ENCODE measurements at places on chromosomes 1 and 21.

GRCh38 chr1:233802611-233803010, 101.9 kb upstream of the SLC35F3 start:
- DNase-seq: no peak

GRCh38 chr1:78712467-78713051, 62.9 kb downstream of the IFI44 start:
- peak; percentile 10 for DNase-seq

GRCh38 chr1:205714906-205715246, 34.6 kb upstream of the SLC45A3 start:
- no peak for DNase-seq

DNA sequence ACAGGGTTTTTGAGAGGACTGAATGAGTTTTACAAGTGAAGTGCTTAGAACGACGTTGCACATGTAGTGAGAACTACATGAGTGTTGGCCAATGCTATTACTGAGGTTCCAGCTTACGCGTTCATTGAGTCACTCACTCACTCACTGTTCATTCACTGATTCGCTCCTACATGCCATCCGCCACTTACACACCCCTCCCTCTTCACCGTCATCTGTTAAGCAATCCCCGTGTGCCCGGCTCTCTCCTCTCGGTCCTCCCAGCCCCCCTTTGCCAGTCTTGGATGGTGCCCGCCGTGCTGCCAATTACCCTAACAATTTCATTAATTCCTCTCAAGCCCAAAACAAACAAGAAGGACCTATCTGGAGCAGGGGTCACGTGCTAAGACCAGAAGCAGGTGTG, 27.3 kb upstream of the EPHA2 start:
- DNase-seq: peak; percentile 95

GRCh38 chr1:153028766-153029165, 2.2 kb upstream of the SPRR1B start:
- DNase-seq: no peak

DNA sequence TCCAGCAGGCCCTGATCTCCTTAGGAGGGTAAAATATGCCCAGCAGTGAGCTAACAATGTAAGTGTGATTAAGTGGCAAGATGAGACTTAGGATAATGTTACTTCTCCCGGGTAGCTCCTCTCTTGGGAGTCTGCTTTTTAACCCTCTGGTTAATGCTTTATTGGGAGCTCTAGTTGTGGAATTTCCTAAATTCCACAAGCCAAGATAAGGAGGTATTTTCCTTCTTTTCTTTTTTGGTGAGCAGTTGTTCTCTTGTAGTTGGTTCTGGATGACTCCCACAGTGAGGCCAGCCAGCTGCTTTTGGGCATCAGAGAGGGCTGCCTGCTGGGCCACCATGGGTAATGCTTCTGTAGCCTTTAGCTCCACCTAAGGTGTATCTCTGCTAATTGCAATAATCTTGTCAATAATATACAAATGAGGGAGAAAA, 19.3 kb downstream of the C1orf52 start:
- peak; percentile 31 for DNase-seq

- no peak for DNase-seq
Measured at GRCh38 chr1:2151252-2151651, 43.3 kb downstream of the FAAP20 start.

- DNase-seq: peak; percentile 48
Measured at GRCh38 chr1:232486454-232487207, 143.3 kb downstream of the SIPA1L2 start.

- DNase-seq: no peak
Measured at GRCh38 chr1:81582467-81582986, 218.2 kb upstream of the ADGRL2 start.

- no peak for DNase-seq
Measured at GRCh38 chr1:165826565-165827267, 698 bp upstream of the UCK2 start.

DNA sequence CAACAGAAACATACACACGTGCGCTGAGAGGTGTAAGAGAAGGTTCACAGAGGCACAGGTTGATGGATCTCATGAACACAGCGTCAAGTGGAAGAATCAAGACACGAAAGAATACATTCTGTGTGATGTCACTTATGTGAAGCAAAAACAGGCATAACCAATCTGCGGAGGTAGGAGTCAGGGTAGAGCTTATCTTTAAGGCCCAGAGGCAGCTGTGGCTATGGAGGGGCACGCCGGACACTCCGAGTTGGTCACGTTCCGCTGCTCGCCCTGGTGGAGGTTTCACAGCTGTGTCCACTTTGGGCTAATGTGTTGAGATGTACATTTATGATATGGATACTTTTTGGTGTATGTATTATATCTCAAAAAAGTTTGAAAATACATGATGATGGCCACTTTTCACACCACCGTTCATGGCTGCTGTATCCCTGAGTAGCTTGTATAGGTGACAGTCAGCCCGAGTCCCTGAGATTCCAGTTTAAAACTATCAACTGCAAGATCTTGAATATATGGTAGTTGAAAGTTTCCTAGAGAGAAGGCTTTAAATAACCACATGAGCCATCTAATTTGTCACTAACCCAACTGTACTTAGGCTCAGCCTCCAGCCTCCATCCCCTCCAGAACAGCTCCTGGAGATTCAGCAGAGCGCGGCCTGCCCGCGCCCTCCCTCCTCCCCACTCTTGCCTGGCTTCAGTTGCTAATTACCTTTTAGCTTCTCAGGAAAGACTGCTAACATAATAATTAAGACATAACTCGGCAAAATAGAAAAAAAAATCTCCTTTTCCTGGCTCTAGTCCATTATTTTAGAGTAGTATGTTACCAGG, 6.7 kb upstream of the ADARB1 start:
- no peak for DNase-seq

GRCh38 chr1:3530086-3530925, 75.8 kb downstream of the ARHGEF16 start:
- DNase-seq: no peak

GRCh38 chr1:230923176-230923575, 54.9 kb upstream of the C1orf198 start:
- DNase-seq: no peak

GRCh38 chr21:45003331-45004058, 63.7 kb downstream of the SLX9 start:
- DNase-seq: peak; percentile 31

GRCh38 chr1:11037740-11038182, 9.3 kb downstream of the MASP2 start:
- DNase-seq: peak; percentile 83

DNA sequence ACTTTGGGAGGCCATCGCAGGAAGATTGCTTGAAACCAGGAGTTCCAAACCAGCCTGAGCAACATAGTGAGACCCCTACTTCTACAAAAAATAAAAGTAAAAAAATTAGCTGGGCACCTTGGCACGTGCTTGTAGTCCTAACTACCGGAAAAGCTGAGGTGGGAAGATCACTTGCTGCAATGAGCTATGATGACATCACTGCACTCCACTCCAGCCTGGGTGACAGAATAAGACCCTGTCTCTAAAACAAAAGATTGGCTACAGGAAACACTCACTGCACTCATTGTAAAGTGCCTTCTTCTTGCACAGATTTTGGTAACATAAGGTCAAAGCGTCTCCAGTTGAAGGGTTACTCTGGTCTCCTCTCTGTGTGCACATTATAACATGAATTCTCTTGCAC, 305.7 kb downstream of the TM2D1 start:
- DNase-seq: no peak

DNA sequence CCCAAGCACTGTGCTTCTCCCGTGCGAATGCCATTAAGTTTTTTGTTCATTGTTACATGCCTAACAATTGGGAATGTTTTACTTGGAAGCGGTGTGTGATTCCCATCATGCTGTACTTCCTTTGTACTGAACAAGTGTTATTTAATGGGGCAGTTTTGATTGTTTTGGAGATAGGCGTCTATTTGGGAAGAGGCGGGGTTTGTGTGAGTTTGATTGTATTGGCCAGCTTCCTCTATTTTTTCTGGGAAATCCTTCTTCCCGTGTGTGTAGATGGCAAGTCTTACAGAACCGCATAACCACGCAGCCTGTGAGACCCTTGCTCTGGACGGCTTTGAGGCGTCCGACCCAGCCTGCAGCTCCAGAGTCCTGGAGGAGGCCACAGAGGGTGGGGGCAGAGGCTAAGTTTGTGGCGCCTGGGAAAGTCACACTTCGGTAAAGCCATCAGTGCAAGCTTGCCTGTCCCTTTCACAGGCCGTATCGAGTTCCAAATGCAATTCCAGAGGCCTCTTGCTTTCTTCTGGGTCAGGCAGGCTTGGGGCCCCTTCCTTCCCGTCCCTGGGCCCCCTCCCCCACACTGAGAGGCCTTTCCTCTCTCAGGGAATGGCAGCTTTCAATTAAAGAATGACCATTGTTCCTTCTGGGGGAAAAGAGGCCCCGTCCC, 210.3 kb downstream of the TOMM20 start:
- no peak for DNase-seq

GRCh38 chr1:106534612-106535011, 521.9 kb upstream of the PRMT6 start:
- DNase-seq: no peak

DNA sequence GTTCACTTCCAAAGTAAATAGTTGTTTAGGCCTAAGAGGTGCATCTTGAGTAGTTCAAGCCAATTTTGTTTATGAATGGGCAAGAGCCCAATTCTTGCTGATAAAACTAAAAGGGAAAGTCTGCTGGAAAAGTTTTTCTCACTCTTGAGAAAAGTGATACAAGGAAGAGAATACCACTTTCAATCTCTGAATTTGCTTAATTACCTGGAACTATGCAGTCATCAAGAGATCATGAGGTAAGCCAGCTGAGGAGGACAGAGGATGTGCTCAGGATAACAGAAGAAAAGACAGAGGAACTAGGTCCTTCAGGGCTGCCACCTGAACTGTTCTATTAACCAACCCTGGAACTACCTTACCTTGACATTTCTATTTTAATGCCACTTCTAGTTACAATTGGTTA, 42.2 kb downstream of the ILDR2 start:
- no peak for DNase-seq

GRCh38 chr21:46116189-46116775, 18.4 kb downstream of the COL6A2 start:
- no peak for DNase-seq

- DNase-seq: no peak
Measured at GRCh38 chr1:59115865-59116264, 181.0 kb upstream of the FGGY start.

GRCh38 chr1:37391211-37392011, 83.0 kb upstream of the ZC3H12A start:
- no peak for DNase-seq

DNA sequence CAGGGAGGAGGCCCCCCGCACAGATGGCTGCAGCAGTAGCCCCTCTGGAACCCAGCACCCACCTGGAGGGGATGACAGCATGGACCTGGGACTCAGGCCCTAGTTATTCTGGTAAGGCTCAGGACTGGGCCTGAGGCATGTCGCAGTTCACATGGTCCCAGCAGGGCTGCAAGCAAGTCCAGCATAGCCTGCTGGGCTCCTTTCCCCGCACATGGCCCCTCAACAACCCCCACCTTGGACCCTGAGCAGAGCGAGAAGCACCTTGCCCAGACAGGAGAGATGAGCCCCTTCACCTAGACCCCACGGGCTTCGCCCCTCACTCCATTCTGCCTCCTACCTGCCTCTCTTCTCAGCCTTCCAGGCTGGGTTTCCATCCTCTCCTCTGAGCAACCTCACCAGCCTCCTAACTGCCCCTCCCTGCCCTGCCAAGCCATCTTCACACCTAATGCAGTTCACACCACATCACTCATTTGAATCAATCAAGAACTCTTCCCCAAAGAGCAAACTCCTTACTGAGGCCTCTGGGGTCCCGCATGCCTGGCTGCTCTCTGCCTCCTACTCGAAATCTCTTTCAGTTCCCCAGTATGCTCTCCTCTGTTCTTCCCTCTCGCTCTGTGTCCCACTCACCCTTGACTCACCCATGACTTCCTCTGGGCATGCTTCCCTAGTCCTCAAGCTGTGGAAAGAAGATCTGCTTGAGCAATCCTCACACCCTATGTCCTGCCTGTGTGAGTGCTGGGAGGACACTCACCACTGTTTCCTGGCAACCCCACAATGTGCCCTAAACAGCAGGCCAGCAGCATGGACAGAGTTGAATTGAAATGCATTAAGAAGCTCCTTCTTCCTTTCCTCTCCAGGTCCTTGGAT, 9.4 kb upstream of the THEMIS2 start:
- peak; percentile 99 for DNase-seq

DNA sequence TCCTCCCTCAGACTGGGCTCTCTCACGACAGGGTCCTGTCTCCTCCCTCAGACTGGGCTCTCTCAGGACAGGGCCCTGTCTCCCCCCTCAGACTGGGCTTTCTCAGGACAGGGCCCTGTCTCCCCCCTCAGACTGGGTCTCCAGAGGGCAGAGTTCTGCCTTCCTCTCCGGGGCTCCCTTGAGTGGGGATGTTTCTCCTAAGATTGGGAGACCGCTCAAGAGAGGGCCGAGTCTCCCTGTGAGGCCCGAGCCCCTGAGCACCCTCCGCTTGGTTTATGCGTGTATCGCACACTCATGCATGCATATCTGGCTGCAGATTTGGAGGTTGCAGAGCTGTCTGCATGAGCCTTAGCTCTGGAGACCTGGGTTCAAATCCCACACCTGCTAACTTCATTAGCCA, 39.3 kb upstream of the CSF3R start:
- DNase-seq: no peak

DNA sequence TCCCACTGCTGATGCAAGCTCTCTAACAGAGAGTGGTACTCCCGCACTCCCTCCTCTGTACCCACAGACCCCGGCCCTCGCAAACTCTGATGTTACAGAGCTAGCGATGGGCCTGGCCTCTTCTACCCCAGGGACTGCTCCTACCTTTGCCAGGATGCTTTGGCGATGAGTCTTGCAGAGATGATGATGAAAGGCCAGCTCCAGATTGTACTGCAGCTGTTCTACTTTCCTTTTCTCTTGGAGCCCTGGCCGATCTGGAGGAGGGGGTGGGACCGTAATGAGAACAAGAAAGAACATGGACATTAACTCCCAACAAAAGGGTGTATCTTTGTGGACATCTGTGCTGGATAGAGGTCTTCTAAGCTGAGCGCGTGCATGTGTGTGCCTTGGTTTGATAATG, 6.0 kb upstream of the LINGO4 start:
- DNase-seq: peak; percentile 30

- DNase-seq: no peak
Measured at GRCh38 chr1:226428348-226428747, 20.5 kb upstream of the PARP1 start.

DNA sequence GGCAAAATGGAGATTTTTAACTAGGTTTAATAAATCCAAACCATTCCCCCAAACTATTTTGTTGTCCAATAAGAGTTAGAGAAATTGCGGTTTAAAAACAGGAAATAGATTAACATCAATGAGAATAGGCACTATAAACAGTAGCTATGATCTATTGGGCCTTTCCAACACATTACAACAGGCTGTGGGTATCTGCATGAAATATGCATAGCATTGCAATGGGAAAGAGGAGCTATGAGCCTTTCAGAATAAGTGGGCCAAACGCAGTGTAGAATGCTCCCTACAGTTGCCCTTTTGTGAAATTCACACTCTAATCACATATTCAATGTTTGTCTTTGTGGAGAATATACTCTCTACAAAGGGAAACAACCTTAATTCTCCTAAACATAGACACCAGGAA, 305.5 kb upstream of the PRMT6 start:
- no peak for DNase-seq

DNA sequence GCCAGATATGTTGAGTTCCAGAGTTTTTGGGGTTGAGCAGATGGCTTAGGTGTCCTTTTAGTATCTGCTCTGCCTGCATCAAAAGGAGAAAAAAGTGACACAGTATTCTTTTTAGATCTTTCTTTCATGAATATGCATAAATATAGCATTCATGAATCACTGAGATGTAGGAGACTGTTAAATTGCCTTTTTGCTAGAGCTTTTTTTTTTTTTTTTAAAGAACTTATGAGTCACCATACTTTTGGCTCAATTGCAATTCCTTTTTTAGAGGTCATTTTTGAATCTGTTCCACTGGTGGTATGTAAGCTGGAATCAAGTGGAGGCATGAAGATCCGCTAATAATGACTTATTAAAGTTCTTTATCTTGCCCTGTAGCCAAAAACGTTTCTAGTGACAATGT, 480.9 kb upstream of the ZRANB2 start:
- DNase-seq: peak; percentile 79
